Myocyte (in vitro differentiated cells): ENCODE measurements at places on chromosomes 5 and 9. TPM values are rescaled to one million over a fixed set of nuclear protein-coding genes. Genes with fewer than 3 reads are reported as not detected.

DNA sequence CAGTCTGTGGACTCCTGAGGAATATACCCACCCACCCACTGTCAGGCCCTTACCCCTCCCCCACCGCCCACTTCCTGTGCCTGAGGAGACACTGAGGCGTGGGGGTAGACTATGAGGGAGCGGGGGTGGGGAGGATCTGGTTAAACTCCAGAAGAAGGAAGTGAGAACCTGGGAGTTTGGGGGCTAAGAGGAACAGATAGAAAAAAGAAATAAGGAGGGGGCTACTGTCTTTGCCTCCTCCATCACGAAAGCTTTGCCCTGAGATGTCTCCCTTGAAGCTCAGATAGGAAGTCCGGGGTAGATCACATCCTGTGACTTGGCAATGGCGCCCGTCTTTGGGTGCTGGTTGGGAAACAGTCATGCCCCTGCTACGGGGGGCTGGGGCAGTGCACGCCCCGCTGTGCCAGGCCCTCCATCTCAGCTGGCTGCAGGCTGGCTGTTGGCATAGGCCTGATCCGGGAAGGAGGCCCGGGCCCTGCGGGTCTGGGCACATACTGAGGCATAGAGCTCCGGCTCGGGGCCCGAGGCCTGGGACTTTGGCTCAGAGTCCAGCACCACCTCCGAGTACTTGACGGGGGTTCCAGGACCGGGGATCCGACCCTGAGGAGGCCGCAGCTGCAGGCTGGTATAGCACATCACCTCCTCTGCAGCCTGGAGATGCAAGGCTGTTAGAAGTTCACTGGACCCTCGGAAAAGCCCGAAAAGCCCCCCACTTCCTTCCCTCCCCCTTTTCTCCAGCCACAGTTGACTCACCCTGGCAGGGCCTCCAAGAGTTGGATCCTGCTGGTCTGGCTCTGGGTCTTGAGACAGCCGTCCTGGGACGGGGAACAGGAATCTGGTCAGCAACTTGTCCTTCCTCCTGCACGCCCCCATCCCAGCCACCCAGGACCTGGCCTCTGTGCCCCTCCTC, 1.0 kb downstream of the SIT1 start:
- DNase-seq = no peak

DNA sequence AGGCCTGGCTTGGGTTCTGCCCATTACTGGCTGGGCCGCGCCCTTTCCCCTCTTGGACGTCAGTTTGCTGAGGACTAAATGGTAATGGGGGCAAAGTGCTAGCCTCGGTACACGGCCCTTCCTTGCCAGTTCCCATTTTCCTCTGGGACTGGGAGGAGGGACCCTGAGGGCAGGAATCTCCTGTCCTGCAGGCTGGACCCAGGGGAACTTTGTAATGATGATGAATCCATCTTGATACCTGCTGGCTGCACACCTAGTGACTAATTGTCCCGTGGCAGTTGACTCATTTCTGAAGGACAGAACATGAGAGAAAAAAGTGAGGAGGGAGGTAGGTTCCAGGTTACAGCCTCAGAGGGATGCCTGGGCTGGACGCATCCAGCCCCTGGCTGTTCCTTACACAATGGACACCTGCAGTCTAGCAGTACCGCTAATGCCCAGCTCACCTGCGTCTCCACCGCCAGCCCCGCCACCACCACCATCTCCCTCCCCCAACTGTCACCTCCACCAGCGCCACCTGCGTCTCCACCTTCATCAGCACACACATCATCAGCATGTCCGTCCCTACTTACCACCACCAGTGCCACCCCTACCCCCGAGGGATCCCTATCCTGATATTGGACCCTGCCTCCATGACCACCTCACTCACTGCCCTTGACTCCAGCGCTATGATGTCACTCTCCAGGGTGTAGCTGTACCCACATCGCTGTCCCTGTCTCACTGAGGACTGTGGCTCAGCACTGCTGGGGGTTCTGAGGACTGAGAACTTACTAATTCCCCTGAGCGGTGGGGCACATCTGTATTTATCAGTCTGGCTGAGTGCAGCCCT, 4.3 kb downstream of the CDHR2 start:
- DNase-seq = no peak

Gene APBA1
- 2.9 and 4.0 TPM in 2 replicates for total RNA-seq

Gene LCN9
- not detected in 2 replicates for total RNA-seq

- peak; percentile 96 for DNase-seq
Measured at GRCh38 chr9:115117999-115118878, at the start of gene TNC. TNC (minus strand) TSS chr9:115118157; CDS start chr9:115091018, 27,139 bp downstream.

DNA sequence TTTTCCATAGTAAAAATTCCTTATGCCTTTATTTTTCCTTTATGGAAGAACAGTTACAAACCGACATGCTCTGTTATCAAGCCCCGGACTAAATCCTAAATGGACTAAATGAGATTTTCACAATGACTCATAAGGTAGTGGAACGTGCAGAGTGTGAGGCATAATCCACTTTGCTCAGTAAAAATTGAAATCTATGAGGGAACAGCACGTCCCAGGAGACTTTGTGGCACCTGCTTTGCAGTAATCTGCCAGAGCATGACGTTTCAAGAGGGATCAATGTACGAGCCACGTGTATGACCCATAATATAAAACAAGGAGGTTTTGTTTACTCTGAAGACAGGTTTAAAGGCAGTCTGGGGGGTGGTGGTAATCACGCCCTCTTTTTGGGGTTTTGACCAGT, 83.8 kb upstream of the GNA14 start:
- DNase-seq = peak; percentile 55

- DNase-seq = no peak
Measured at GRCh38 chr5:110248921-110249320, 477.6 kb downstream of the TMEM232 start.

DNA sequence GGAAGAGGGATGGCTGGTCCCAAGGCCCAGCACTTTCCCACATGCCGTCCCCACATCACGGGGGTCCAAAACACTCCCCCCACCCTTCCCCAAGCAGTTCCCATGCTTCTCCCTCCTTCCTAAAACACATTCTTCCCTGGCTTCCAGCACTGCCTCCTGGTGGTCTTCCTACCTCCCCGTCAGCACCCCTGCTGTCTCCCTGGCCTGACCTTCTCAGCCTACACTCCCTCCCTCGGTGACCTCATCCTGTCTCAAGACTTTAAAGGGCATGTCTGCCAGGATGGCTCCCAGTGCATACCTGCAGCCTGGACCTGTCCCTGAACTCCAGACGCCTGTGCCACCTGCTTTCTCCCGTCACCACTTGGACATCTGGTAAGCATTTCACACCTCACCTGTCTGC, 4.3 kb upstream of the NCS1 start:
- DNase-seq = no peak

Gene TAF11L5
- not detected in 2 replicates for total RNA-seq

GRCh38 chr9:82363198-82363597, 374.6 kb downstream of the SPATA31D1 start:
- peak; percentile 49 for DNase-seq

Gene ARID3C
- total RNA-seq = 0.16 TPM in 1 of 2 replicates, not detected in the other

DNA sequence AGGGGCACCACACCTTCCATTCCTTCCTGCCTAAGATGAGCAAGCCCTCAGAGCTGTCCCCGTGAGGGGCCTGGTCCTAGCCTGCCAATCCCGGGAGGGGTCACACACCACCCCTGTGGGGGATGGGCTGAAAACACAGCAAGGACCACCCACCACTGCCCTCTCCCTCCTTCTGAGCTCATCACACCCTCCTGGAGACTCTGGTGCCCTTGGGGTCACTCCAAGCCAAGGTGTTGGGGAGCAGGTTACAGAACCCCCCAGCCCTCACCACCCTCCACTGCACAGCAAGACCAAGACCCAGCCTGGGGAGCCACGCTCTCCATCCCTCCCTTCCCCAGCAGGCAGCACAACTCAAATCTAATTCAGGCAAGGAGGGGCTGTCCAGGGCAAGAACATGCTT, 60.5 kb upstream of the PPP1R26 start:
- DNase-seq = no peak

GRCh38 chr5:54577528-54577927, 60.0 kb downstream of the SNX18 start:
- DNase-seq = no peak

DNA sequence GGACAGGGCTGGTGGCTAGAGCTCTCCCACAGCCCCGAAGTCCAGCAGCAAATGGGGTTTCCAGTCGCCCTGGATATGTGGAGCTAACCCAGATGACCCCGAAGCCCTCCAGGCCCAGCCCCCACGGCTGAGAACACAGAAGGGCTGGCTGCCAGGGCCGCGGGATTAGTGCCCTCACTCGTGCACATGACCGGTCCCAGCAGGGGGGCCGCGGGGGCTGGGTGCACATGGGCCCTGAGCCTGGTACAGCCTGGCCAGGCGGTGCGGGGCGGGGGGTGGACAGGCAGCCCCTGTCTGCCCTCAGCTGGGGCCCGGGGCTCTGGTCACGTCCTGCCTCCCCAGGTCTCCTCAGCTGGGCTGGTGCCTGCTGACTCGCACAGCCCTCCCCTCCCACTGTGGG, 5.9 kb downstream of the SSNA1 start:
- DNase-seq = peak; percentile 25

- peak; percentile 59 for DNase-seq
Measured at GRCh38 chr5:89255845-89256463, 373.0 kb upstream of the MEF2C start.
